ENCODE measurements at places on chromosomes 12 and 14.

DNA sequence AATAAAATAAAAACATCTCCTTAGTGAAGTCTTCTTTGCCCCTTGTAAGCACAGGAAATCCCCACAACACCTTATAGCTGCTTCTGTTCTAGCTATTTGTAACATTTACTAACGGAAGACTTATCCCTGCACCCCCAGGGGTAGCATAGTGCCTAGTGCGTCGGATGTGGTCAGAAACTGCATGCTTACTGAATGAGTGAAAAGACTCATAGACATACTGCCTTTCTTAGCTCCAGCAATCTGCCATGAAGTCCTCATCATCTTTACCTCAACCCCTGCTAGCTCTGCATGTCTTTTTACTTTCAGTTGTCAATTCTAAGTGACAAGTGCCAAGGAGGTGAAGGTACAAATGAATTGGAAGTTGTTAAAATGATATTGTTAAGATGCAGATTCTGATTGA, 12.9 kb downstream of the RIOX1 start:
- H3K4me3 ChIP-seq, result no peak overlapping the region
- DNase-seq, result no peak
- H3K4me1 ChIP-seq, result peaks cover 4% of the 10 kb centered on the region
- H3K27ac ChIP-seq, result no peak overlapping the region
- H3K27me3 ChIP-seq, result no peaks in the 10 kb centered on the region

DNA sequence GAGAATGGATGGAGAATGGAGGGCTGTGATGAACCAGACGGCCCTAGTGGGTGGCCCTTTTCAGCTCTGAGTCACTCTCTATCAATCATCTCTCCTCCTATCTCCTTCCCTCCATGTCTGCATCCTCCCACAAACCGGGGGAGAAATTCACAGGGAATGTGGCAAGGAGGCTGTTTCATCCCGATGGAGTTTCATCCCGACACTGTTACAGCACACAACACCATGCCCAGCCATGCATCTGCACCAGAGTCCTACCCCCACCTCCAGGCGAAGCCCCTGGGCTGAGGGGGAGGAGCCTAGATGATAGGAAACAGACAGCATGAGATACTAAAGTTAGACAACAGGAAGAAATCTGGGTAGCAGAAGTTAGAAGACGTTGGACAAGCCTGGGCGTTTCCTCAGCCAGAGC, 20.8 kb downstream of the SLC8B1 start:
- no peak for DNase-seq
- H3K36me3 ChIP-seq, result peaks cover 26% of the 10 kb centered on the region
- H3K27ac ChIP-seq, result no peak overlapping the region
- peaks cover 2% of the 10 kb centered on the region for H3K4me1 ChIP-seq
- no peak overlapping the region for H3K4me3 ChIP-seq

GRCh38 chr14:96421236-96421635, 29.3 kb downstream of the AK7 start:
- H3K27ac ChIP-seq, result no peak overlapping the region
- DNase-seq, result no peak
- H3K27me3 ChIP-seq, result no peaks in the 10 kb centered on the region
- H3K4me1 ChIP-seq, result peaks cover 5% of the 10 kb centered on the region
- H3K36me3 ChIP-seq, result no peaks in the 10 kb centered on the region
- H3K4me3 ChIP-seq, result no peak overlapping the region

DNA sequence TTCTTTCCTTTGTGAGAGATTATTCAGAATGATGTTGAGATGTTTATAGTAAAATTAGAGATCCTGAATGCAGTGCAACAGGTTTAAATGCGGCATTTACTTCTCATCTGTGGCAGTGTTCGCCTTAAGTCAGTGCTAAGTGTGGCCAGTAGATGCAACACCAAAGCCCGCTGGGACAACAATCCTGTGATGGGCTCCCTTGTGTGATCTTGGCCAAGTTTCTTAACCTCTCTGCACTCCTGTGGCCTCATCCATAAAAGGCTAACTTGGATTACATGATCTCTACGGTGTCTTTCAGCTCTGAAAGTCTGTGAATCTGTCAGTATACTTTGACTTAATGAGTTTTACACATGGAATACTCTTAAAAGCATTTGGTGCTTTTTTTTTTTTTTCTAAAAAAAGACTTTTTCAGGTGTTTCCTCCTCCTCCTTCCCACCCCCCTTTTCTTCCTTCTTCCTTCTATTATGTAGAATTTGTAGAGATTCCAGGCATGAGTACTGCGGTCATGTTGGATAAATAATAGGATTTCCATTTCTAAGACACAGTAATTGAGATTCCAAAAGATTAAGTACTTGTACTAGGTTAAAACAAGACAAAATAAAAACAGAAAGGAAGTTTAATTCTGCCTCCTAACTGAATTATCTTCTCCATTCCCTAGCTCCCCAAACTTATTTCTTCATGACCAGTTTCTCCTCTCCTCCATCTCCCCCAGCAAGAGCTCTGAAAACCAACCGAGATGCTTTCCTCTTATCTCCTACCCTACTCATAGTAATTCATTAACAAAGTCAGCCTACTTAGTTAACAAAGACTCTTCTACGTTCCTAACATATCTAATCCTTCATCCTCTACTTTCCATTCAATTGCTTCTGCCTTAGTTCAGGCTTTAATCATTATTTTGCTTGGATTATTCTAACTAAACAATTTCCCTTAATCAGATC, 42.2 kb upstream of the NAV3 start:
- no peaks in the 10 kb centered on the region for H3K36me3 ChIP-seq
- no peak for DNase-seq
- H3K27ac ChIP-seq, result no peak overlapping the region
- H3K27me3 ChIP-seq, result no peaks in the 10 kb centered on the region
- no peaks in the 10 kb centered on the region for H3K4me1 ChIP-seq

DNA sequence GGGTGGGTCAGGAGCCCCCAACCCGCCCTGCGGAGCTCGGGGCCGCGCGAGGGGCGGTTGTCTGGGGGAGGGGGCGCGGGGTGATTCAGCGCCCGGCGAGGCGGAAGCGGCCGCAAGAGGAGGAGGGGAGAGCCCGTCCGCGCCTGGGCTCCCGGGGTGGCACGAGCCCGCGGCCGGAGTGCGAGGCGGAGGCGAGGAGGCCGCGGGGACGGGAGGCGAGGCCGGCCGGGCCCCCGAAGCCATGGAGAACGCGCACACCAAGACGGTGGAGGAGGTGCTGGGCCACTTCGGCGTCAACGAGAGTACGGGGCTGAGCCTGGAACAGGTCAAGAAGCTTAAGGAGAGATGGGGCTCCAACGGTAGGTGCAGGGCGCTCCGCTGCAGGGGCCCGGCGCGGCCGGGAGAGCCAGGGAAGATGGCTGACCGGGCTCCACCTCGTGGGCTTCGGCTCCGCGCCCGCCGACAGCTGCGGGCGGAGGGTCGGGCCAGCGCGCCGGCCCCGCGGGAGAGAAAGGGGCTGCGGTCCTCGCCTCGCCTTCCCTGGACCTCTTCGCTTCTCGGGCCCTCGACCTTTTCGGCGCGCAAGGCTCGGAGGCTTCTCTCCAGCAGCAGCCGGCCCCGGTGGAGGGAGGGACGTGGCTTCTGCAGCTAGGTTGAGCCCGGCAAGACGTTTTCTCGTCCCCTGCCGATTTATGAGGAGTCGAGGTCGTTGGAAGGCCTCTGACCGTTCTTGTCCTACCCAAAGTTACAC, 677 bp downstream of the ATP2A2 start:
- peak; percentile 56 for DNase-seq
- peaks cover 47% of the 10 kb centered on the region for H3K36me3 ChIP-seq
- peak overlapping the region; percentile 82 for H3K4me3 ChIP-seq
- H3K27me3 ChIP-seq, result peaks cover 8% of the 10 kb centered on the region
- peak overlapping the region; percentile 85 for H3K27ac ChIP-seq

- H3K4me1 ChIP-seq, result no peaks in the 10 kb centered on the region
- no peaks in the 10 kb centered on the region for H3K36me3 ChIP-seq
- no peak overlapping the region for H3K27ac ChIP-seq
Observed at GRCh38 chr14:85038526-85039352, 491.2 kb upstream of the FLRT2 start.

DNA sequence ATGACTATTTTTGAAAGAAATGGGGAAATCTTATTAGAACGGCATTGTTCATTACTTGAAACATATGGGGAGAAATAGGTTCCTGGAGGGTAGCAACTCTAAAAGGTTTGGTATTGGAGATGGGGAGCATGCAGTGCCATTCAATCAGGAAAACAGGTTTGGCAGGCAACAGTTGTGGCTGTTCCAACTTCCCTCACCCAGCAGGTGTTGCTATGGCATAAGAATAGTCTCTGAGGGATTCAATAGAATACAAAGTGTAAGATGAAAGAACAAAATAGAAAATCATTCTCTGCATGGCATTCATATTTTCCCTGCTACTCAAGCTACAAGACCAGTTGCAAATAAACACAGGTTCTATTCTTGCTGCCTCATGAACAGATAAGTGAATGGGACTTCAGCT, 393.3 kb upstream of the RPL10L start:
- no peak overlapping the region for H3K27ac ChIP-seq
- H3K4me1 ChIP-seq, result no peaks in the 10 kb centered on the region
- H3K4me3 ChIP-seq, result no peak overlapping the region

GRCh38 chr14:95705518-95705917, 8.4 kb downstream of the TCL1A start:
- peaks cover 26% of the 10 kb centered on the region for H3K27me3 ChIP-seq
- no peak overlapping the region for H3K27ac ChIP-seq
- no peak overlapping the region for H3K4me3 ChIP-seq
- no peaks in the 10 kb centered on the region for H3K36me3 ChIP-seq
- no peak for DNase-seq

All from activated CD4-positive, alpha-beta memory T cell treated with anti-CD3 and anti-CD28 coated beads, Interleukin-2, amount 10 ng/mL, durations not matched to agents 7 days and 5 days (primary cell).